Bladder microvascular endothelial cell (primary cell): ENCODE measurements at places on chromosomes 16 and 17. TPM values are rescaled to one million over a fixed set of nuclear protein-coding genes. Genes with fewer than 3 reads are reported as not detected.

Gene KRTAP2-1
- not detected in 2 replicates for total RNA-seq

Gene TAT
- not detected in 2 replicates for total RNA-seq

Gene NARF
- total RNA-seq = 33.7 and 58.9 TPM in 2 replicates

Gene CAPNS2
- 0.81 and 2.2 TPM in 2 replicates for total RNA-seq

Gene GRIN2A
- total RNA-seq = not detected in 2 replicates

Gene CHST4
- total RNA-seq = not detected in 2 replicates

Gene CUEDC1
- 5.7 and 6.4 TPM in 2 replicates for total RNA-seq

Gene CFAP20
- total RNA-seq = 40.6 and 58.8 TPM in 2 replicates

Gene DHRS7C
- not detected in 2 replicates for total RNA-seq

Gene LGALS9B
- total RNA-seq = not detected in 2 replicates

Gene SLC35G6
- not detected in 2 replicates for total RNA-seq

Gene ENPP7
- total RNA-seq = not detected in 2 replicates

Gene TPSAB1
- total RNA-seq = not detected in 2 replicates

Gene PRAC1
- not detected in 2 replicates for total RNA-seq
